H7 (cell line): ENCODE measurements at places on chromosomes 6 and 20. TPM values are rescaled to one million over a fixed set of nuclear protein-coding genes. Genes with fewer than 3 reads are reported as not detected.

DNA sequence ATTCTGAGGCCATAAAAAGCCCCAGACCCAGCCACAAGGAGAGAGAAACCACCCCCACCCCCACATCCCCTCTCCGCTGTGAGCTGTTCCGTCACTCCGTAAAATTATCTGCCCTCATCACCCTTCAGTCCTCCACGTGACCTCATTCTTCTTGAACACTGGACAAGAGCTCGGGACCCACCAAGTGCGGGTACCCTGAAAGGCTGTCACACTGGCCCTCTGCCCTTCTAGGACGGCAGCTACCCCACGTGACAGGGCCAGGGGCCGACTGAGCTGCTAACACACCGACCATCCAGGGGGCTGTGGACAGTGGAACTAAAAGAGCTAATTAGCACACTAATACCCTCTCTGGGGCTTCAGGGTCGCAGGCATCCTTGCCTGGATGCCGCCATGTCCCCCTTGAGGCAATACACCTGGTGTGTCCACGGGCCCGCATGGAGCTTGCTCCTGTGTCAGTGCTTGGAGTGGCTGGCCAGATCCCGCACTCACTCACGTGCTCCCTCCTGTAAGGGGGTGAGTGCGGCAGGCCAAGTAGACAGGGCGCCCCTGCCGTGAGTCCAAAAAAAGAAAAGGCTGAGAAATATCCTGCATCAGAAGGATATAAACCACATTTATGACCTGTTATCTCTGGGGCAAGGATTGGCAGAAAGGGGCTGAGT, 29.2 kb upstream of the AHCY start:
- DNase-seq = peak; percentile 47

GRCh38 chr6:149900620-149901443, 2.9 kb upstream of the RAET1E start:
- peak; percentile 38 for DNase-seq

- DNase-seq = peak; percentile 47
Measured at GRCh38 chr6:32940656-32941213, at the start of gene HLA-DMB. Gene HLA-DMB (minus strand): TSS chr6:32941028. CDS start chr6:32940807, 221 bp downstream.

DNA sequence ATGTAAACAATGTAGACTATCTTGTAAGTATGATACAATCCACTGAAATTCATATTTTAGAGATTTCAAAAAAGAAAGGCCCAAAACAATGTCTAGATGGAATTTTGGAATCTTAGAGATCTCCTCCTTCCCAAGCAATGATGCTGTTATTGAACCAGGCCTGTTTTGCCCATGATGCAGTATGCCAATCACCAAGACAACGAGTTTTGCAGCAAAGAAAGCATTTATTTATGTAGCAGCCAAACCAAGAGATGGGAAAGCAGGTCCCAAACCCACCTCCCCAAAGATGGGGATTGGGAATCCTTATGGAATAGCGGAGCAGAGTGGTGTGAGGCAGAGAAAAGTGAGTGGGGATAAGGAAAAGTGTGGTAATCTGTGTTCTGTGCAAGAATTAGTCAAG, 197.8 kb upstream of the NT5E start:
- no peak for DNase-seq

DNA sequence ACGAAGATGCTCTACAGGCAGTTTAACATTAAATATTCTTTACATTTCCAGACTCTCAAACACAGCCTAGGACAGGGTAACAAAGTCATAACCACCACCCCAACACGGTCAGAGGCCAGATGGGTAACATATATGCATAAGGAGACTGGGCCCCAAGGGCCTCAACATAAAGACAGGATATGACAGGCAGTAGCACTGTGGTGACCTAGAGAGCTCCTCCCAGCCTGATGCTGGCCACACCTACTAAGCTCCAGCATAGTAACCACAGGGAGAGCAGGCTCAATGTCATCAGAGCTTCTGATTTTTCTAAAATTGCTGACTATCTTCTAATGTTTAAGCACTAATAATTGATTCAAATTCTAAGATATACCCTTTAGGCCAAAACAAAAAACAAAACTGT, 21.7 kb downstream of the SMLR1 start:
- no peak for DNase-seq

DNA sequence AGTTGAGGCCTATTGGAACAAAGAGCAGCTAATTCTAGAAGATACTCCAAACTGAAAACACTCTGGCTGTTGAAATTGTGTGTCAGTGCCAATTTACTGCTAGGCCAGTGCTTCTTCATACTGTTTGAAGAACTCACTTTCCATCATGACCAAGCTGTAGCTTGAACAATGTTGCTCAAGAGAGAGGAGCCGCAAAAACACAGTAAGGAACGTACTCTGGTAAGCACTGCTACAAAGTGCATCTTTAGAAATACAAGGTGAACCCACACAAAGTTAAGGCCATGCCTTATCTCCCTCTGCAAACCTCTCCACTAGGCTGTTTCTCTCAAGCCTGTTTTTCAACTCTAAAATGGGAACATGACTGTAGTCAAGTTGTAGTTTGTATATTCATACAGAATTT, 74.5 kb upstream of the TULP1 start:
- DNase-seq = no peak

- DNase-seq = no peak
Measured at GRCh38 chr6:90537723-90538258, 49.1 kb downstream of the MAP3K7 start.

DNA sequence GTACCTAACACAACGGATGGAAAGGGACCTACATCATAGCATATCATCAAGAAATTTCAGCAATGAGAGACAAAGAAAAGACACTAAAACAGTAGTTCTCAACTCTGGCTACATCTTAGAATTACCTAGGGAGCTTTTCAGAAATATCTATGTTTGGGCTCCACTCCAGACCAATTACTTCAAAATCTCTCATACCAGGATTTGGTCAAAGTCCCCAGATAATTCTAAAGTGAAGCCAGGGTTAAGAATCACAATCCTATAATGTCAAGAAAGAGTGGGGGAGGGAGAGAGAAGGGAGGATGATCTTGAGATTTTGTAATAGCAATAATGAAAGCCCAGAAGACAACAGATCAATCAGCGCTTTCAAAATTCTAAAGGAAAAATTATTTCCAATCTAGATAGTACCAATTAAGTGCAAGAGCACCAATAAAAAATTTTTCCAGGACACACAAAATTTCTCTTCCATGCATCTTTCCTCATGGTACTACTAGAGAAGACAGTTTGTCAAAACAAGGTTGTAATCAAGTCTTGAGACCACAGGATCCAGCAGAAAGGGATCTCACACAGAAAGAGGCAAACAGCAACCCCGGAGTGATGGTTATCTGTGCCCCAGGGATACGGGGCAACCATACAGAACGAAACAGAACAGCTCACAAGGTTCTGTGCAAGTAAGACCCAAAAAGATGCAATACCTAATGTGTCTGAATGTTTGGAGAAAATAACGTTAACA, 152.9 kb upstream of the DST start:
- DNase-seq = no peak

Gene TRIM31
- not detected in 2 replicates for total RNA-seq

Gene LPA
- total RNA-seq = not detected in 2 replicates

Gene PACRG
- 0.07 and 0.52 TPM in 2 replicates for total RNA-seq

Gene SYCP2L
- 0.38 and 0.63 TPM in 2 replicates for total RNA-seq

Gene TNF
- not detected in 2 replicates for total RNA-seq

Gene MUC22
- total RNA-seq = not detected in 2 replicates
